ENCODE measurements at places on chromosomes 6 and 20.

DNA sequence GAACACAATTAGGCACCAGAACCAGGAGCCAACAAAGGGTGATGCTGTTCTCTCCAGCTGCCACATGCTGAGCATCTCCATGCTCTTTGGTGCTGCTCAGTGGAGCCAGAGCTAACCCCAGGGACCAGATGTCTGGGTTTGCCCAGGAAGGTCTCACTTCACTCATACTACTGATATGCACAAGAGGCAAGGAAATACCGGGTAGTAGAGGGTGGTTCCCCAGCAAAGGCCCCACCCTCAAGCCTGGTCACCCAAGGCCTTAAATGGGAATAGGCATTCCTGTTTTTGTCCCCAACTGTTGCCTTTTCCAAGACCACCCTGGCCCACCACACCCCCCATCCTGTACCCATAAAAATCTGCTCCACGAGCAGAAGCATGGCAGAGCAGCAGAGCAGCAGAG lies 204.5 kb upstream of the TAB2 start:
- DNase-seq = no peak

DNA sequence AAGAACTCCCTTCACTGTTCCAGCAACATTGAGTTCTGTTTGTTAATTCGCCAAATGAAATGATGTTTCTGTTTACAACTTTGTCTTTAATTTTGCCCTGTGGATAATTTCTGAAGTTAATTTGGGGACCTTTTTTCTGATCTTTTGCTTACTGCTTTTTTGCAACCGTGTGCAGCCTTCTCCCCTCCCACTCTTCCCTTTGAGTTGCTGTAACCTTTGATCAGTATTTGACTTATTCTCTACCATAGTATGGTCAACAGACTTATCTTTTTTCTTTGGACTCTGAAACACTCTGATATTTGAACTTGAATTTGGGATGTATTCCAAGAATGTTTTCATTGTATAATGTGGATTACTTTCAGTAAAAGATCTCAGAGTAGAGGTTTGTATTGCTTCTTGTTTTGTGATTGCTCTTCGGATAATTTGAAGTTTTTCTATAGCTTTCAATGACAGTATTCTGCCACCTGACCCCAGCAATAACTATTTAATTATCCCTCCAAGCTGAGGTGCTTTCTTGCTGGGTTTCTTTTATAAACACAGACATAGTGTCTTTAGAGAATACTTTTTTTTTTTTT lies 46.2 kb downstream of the LRRN4 start:
- DNase-seq = no peak

- no peak for DNase-seq
Observed at GRCh38 chr6:47308198-47308517, 1.5 kb downstream of the TNFRSF21 start.

- DNase-seq = no peak
Observed at GRCh38 chr20:23101696-23102406, 15.7 kb upstream of the CD93 start.

GRCh38 chr20:3798373-3798768 lies 2.3 kb downstream of the CDC25B start:
- DNase-seq = no peak

GRCh38 chr20:16095226-16095625 lies 478.0 kb downstream of the KIF16B start:
- DNase-seq = no peak

- no peak for DNase-seq
Observed at GRCh38 chr20:22341508-22341907, 242.9 kb downstream of the FOXA2 start.

DNA sequence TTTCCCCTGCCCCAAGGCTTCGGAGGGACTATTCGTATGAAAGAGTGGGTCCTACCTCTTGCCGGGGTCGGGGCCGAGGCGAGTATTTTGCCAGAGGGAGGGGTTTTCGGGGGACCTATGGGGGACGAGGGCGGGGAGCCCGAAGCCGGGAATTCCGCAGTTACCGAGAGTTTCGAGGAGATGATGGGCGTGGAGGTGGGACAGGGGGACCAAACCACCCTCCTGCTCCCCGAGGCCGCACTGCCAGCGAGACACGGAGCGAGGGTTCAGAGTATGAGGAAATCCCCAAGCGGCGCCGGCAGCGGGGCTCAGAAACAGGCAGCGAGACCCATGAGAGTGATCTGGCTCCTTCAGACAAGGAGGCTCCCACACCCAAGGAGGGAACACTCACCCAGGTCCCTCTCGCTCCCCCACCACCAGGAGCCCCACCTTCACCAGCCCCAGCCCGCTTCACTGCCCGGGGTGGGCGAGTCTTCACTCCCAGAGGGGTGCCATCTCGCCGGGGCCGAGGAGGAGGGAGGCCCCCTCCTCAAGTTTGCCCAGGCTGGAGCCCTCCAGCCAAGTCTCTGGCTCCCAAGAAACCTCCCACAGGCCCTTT lies 11.3 kb downstream of the PRRC2A start:
- no peak for DNase-seq

DNA sequence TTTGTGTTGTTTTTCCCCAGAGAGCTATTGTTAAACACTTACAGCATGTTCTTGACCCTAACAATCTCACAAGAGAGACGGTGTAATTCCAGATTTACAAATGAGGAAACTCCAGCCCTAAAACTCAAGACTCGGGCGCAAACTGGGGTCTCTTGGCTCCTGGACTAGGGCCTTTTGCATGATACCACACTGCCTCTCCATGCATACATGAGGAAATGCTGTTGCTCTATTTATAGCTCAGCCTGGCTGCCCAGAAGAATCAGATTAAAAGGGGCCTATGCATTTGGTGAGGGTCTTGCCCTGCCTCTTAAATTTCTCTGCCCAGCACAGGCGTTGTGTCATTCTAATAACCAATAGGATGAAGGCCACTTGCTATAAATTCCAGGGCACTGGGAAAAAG lies 30.5 kb upstream of the SNRPB2 start:
- DNase-seq = no peak

DNA sequence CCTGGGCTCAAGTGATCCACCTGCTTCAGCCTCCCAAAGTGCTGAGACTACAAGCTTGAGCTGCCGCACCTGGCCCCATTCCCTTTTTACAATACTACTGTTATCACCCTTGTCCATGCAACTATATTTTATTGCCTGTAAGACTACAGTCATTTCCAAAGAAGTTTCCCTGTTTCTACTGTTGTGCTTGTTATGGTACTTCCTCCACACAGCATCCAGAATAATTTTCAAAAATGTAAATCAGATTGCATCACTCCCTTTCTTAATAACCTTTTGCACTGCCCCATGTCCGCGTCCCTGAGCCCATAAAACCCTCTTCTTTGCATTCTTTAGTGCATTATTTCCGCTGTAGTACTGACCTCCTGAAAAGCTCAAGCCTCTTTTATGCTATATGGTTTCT lies 128.9 kb upstream of the AKIRIN2 start:
- no peak for DNase-seq

DNA sequence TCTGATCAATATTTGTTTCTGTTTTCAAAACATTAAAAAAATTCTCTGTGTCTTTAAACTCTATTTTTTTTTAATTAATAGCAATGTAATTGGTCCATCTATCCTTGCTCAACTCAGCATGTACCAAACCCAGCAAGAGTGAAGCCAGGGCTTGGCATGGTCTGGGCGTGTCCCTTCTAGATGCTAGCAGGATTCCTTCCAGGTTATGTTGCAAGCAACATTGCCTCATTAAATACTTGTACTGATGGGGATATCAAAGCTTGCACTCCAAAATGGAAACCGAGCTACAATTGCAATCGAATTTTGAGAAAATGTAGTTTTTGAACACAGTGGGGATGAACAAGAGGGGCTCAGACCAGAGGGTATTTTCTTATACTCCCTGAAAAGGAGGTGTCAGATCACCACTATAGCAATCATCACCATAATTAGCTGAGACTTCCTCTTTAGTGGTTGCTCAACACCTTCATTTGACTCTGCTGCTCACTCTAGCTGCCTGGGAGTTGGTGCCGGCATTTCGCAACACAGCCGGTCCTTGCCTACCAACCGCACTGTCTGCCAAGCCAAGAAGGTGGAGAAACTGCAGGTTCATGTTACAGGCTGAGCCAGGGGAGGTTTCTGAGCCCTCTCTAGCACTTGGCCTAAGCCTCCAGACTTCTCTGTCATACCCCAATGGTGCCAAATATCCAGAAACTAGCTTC lies 67.8 kb upstream of the RALGAPA2 start:
- no peak for DNase-seq

- DNase-seq = no peak
Observed at GRCh38 chr6:74091136-74091793, 395.3 kb downstream of the CD109 start.

- DNase-seq = no peak
Observed at GRCh38 chr6:154510144-154510905, at the start of gene CNKSR3. Gene CNKSR3 (minus strand): TSS chr6:154510685. CDS start chr6:154510114, 571 bp downstream.

DNA sequence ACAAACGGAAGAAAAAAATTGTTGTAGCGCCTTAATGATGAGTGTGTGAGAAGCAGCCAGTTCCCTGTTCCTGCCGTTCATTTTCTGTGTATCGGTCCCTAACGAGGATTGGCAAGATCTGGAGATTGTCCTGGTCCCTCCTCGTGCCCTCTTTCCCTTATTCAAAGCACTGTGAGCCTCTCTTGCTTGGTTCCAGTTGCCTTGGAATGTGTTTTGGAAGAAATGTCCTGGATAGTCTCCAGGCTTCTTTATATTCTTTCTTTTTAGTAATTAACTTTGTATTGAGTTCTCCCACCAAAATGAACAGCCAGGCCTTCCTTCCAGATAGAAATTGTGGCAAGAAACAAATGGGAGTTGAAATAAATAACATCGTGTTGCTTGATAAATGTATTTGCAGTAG lies 348.3 kb downstream of the CDH26 start:
- no peak for DNase-seq

DNA sequence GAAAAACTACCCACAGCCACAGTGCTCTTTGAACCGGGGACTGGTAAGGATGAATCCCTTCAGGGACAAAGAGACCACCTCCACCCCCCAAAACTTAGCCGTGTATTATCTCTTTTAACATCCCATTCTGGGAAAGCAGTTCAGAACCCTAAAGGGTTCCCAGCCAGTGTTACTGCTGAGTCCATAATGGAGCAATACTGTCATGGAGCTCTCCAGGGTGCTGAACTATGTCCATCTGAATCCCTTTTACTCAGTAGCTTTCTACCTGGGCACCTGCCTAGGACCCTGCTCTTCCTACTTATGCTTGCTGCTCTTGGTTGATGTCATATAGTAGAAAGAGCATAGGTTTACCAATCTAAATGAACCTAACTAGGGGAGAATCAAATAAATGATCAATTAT lies 22.3 kb upstream of the SAYSD1 start:
- DNase-seq = no peak

GRCh38 chr20:34557936-34558319 lies 590 bp upstream of the MAP1LC3A start:
- DNase-seq = no peak

DNA sequence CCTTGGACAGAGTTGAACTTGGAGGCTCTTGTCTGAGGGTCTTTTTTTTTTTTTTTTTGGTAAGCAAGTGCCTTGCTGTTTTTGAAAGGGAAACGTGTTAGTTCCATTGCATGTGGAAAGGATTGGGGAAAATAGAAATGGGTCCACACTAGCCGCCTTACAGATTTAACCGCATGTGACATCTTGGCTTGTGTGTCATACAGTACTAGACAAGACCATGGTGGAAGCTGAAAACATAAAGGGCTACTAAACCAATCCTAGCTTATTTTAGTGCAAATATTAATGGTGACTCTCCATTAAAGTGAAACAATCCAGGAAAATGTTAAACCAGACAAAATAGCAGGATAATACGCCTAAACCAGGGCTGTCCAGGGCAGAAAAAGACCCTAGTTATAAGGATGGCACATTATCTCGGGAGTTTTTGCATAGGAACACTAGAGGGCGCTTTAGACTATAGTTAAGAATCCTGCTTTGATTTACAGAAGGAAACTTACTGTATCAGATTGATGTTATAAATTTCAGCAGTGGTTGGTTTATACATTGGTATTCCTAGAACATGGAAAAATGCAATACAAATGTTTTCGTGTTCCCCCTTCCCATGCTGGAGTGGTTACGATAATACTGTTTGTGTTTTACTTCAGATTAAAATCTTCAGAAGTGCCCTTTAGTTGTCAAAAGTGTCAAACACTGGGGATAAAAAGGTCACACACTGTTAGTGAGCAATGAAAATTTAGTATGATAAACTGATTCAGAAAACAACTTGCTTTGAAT lies 59.8 kb upstream of the DEK start:
- no peak for DNase-seq

- DNase-seq = no peak
Observed at GRCh38 chr20:62485062-62485700, 9.4 kb upstream of the GATA5 start.

DNA sequence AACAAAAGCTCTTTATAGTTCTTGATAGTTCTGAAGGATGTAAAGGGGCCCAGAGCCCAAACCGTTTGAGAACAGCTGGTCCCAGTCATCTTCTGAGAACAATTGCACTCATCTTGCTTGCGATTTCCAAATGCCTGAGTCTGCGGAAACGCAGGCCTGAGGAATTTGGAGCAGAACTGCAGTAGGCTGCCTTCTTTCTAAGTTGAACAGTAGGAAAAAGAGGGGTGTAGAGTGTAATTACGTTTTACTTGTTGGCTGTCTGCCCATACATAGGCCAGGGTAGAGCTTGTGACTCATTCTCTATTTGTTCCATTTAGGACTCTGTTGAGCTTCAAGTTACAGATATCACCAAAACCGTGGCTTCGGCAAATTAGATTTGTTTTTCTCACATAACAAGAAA lies 42.0 kb upstream of the KIF16B start:
- no peak for DNase-seq

GRCh38 chr6:41284726-41285125 lies 1.8 kb downstream of the TREM1 start:
- DNase-seq = no peak

GRCh38 chr20:20210327-20210726 lies 157.6 kb upstream of the INSM1 start:
- DNase-seq = no peak

GRCh38 chr6:157305670-157306653 lies 17.4 kb downstream of the TMEM242 start:
- DNase-seq = no peak

- no peak for DNase-seq
Observed at GRCh38 chr6:2829253-2829652, 12.4 kb downstream of the SERPINB1 start.

GRCh38 chr6:44115866-44116265 lies 11.4 kb downstream of the MRPL14 start:
- DNase-seq = no peak

DNA sequence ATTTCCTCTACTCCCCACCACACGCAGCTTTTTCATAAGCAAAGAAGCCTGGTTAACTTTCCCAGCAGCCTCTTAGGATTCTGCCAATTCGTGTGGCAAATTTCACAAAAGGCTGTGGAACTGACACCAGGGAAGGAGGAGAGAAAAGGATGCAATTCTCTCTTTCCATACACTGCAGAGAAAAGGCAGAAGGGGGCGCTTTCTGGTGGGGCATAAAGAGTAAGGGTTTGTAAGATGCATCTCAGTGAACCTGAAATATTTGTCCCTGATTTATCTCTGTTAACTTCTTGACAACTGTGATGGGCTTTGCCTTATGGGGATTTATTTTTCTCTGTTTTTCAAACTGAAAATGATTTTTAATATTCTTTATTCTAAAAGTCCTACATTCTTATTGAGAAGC lies 45.5 kb upstream of the GLP1R start:
- DNase-seq = no peak

DNA sequence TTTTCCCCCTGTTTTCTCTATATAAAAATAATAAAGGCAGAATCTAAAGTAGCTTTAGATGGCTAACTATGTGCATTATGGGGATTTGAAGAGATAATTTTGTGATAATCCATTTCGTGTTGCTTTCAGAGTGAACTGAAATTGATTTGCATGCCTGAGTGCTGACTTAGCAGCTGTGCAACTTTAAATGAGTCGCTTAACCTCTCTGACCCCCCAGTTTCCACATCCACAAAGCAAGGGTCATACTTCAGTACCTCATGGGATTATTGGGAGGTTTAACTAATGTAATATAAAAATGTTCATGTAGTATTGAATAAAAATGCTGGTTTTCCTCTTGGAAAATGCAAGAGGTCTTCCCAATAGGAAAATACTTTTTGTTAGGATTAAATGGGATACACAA lies 63.8 kb upstream of the FABP7 start:
- no peak for DNase-seq

All from T follicular helper cell (primary cell).